ENCODE measurements at places on chromosomes 3 and 15.

DNA sequence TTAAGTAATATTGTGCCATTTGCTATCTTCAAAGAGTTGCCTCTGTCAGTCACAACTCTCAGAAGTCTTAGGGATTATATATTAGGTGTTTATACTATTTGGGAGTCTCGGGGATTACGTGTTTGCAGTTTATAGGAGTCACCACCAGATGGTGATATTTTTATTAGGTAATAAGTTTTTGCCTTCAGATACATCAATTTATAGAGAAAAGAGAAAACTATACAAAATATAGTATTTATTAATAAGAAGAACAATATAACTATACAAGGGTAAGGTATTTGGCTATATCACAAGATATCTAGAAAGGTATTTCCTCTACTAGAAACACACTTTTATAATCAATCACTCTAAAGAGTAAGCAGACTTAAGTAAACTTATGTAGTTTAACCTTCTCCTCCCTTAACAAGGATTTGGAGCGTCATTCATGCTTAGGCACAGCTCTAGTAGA lies 10.7 kb upstream of the DHX36 start:
- DNase-seq, result no peak

DNA sequence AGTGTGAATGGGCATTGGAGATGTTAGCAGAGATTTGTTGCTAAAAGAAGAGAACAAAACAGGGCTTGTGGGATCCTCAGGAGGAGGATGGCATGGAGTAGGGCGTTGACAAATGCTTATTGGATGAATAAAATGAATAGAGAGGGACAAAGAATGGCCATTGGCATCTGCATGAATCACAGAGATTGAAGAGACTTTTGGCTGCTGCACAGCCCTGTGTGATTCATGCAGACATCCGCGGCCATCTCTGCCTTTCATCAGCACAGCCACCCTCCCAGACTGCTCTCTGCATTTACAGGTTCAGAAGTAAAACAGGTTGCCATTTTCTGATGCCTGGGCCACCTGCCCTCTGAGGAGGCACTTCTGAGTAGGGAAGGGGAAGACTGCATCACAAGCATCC lies 397.9 kb downstream of the EPHB1 start:
- no peak for DNase-seq

- no peak for DNase-seq
These were observed 8.3 kb downstream of the IQGAP1 start for GRCh38 chr15:90396321-90396720.

GRCh38 chr15:22240403-22240802 lies 160.1 kb downstream of the OR4M2 start:
- no peak for DNase-seq

DNA sequence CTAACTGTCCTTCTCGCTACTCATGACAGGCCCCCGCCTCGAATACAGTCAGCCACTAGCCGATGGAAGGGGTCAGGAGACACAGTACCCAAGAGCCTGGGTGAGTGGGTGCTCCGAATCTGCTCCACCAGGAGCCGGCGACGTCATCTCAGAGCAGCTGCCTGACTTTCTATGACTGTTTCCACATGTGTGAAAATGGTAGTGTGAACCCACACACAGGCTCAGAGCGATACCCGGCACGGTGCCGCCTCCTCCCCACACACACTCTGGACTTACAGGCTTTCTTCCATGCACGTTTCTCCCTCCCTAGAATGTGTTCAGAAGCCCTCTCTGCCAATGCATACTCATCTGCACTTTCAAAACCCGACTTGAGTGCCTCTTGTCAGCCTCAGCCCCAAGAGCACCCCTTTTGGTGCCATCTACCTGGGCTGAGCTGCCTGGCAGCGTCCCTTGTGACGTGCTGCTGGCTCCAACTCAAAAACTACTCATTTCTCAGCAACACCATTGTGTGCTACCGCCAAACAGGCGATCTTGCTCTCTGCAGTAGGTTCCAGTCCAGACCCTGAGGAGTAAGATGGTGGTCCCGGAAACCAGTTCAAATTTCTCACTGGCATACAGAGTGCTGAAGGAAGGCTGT lies 29.7 kb downstream of the VGLL4 start:
- no peak for DNase-seq

DNA sequence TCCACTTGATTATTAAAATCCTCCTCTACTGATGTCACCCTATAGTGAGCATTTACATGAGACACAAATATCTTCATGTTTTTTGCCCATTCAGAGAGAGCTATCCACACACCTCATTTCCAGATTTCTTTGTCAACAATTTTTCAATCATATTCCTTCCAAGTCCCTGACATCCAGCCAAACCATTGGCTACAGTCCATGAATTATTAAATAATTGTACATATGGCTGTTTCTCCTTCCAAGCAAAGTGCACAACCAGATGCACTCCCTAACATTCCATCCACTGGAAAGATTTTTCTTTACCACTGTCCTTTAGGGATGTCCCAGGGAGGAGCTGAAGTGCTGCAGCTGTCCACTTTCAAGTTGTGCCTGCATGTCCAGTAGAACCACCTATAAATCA lies 328.0 kb upstream of the MDFIC2 start:
- DNase-seq, result no peak

GRCh38 chr15:88454236-88454635 lies 13.0 kb downstream of the MRPL46 start:
- DNase-seq, result no peak

DNA sequence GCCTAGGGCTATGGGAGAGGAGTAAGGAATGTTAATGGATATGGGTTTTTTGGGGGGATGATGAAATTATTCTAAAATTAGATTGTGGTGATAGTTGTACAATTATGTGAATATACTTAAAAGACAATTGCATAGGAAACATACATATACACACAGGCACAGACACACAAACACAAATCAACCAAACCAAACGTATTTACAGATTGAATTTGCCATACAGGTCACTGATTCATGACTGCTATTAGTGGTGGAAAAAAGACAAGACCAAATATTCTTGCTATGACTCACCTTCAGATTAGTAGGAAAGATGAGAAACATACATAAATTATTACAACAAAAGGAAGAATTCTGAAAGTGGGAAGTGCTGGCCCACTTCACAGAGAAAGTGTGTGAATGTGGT lies 85.3 kb downstream of the C3orf38 start:
- no peak for DNase-seq

- no peak for DNase-seq
These were observed 28.4 kb upstream of the SHC4 start for GRCh38 chr15:48992096-48992495.

DNA sequence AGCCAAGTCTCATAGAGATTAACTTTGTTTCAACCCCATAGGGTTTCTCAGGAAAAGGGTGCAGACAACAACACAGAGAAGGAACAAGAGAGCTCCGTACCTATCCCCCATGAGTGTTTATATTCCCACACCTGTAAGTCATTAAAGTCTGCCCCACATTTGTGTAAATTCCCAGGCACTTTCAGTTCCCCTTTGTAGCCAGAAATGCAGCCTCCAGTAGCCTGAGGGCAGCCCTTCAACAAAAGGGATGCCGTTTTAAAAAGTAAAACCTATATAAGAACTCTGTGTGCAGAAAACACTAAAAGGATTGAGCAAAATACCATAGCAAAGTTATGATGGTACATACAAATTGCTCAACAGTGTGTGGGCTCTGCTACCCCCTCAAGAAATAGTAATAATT lies 59.7 kb upstream of the TMEM108 start:
- DNase-seq, result no peak

DNA sequence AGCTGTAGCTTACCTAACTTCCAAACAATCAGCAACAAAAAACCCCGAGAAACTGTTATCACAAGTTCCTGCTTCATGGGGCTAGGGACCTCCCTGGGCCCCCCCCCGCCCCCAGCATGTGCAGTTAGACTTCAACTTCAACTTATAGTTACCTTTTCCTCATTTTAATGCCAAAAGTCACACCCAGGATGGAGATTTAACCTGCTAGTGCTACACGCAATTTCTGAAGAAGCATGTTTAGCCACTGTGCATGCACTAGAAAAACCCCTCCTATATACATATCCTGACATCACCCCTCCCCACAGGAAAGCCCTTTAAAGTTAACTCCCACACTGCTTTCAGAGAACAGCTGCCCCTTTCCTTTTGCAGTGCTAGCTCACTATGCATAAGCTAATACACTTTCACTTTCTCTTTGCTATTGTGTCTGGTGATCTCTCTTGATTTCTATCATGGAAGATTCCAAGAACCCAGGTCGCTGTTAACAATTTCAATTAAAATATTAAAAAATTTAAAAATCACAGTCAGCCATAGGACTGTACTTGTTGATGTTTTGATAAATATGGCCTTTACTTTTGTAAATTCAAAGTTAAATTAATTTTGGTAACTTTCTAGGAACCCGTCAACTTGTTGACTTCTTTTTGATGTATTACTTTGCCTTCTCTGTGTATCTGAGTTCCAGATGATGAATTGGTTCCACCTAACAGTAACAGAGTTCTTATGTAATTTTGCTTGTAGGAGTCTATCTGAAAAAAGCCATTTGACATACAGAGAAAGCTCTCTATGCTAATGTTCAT lies 75.2 kb upstream of the ACAD9 start:
- DNase-seq, result no peak

- no peak for DNase-seq
These were observed 499.9 kb downstream of the TBL1XR1 start for GRCh38 chr3:176697284-176697889.

GRCh38 chr3:28286595-28286994 lies 45.2 kb downstream of the CMC1 start:
- DNase-seq, result no peak

DNA sequence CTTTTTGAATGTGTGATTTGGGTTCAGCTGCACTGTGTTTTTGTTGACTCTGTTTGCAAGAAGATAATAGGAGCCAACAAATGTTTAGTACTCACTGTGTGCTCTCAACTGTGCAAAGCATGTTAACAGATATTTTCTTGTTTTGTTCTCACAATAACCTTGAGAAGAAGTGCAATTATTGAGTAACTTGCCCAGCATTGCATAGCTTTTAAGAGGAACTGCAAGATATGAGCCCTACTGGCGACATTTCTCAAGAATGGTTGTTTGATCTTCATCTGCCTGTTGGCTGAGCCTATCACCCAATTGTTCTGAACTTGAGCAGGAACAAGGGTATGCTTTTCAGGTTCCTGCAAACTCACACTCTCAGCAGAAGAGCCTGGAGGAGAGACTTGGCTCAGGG lies 43.4 kb upstream of the AGBL1 start:
- no peak for DNase-seq

DNA sequence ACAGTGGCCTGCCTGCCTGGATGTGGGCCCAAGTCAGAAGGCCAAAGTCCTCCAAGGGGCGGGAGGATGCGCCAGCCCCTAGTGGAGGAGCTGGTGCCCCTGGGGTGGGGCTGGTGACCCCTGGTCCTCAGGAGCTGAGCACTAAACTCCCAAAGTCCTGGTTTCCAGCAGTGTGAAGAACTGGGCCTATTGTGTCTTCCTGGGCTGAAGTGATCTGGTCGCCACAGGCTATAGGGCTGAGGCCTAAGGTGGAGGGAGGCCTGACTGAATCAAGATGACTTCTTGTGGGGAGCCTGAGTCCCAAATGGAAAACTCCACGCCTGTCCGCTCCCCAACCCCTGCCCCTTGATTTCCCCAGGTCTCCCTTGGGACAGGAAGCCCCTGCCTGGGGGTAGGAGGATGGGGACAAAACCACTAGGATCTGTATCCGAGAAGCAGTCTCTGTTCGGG lies 753 bp upstream of the FES start:
- no peak for DNase-seq

GRCh38 chr15:66780172-66780972 lies 78.3 kb downstream of the SMAD6 start:
- DNase-seq, result no peak

DNA sequence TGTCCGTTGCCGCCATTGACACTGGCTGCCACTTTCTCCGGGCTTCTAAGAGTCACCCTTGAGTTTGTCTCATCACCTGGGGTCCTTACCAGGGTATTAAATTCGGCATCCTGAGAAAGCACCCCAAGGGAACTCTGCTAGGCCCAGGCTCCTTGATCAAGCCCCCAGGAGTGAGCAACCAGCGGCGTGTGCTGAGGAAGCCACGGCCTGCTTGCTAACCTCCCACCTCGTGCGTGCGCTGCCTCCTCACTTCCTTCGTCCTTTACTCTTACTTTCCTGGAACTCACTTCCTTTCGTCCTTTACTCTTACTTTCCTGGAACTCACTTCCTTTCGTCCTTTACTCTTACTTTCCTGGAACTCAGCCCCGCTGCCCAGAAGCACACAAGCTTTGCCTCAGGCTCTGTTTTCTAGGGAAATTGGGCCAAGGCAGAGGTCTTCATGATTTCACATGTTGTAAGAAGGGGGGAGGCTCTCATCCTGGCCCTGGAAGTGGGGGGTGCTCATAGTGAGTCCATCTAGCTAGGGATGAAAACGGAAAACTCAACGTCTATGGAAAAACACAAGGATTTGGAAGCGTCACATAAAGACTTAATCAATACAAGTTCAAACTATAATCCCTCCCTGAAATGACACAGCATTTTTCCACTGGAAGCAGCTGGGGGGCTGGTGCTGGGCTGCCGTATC lies 36.7 kb upstream of the BDH1 start:
- DNase-seq, result no peak

- DNase-seq, result no peak
These were observed 45.6 kb downstream of the MFSD1 start for GRCh38 chr3:158847452-158847821.

DNA sequence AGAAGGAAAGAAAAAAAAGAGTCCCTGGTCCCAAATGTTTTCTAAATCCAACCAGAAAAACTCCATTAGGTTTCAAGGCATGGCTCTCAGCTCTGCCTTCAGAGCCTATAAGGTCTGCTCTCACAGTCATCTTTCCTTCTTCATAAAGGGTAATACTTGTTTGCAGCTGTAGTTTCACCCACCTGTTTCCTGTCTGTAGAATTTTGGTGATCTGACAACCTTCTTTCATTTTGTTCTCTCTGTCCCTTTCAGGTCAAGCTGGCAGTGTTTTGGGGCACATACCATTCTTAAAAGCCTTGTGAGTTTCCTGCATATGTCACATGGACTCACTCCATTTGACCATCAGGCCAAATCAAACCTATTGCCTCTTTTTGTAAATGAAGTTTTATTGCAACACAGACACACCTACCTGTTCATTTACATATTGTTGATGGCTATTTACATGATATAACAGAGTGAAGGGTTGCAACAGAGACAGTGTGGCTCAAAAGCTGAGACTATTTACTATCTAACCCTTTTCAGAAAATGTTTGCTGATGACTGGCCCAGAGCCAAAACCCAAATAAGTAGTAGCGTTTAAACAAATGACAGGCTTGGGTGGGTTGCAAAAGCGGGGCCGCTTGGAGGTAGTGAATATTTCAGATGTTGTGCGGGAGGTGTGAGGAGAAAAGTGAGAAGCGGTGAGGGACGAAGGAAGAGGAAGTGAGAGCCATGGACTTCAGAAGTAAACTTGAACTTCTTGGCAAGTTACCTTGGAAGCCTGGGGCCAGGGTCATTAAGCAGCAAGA lies 292.7 kb upstream of the PROK2 start:
- DNase-seq, result no peak

GRCh38 chr3:30492322-30493192 lies 113.8 kb upstream of the TGFBR2 start:
- no peak for DNase-seq

DNA sequence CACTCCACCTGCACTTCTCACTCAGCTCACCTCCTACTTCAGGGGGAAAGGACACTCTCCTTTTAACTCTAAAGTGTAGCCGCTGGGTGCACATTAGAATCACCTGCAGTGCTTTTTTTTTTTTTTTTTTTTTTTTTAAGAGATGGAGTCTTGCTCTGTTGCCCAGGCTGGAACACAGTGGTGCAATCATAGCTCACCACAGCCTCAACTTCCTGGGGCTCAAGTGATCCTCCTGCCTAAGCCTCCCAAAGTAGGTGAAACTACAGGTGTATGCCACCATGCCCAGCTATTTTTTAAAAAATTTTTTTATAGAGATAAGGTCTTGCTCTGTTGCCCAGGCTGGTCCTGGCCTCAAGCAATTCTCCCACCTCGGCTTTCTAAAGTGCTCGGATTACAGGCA lies 20.8 kb downstream of the GRAMD2A start:
- DNase-seq, result no peak

All from WTC11 (cell line).